ENCODE measurements at places on chromosomes 16 and 17. TPM values are rescaled to one million over a fixed set of nuclear protein-coding genes. Genes with fewer than 3 reads are reported as not detected.

UTS2R gene
- total RNA-seq = not detected

CACNG4 gene
- total RNA-seq = not detected

MYL11 gene
- total RNA-seq = not detected

DNA sequence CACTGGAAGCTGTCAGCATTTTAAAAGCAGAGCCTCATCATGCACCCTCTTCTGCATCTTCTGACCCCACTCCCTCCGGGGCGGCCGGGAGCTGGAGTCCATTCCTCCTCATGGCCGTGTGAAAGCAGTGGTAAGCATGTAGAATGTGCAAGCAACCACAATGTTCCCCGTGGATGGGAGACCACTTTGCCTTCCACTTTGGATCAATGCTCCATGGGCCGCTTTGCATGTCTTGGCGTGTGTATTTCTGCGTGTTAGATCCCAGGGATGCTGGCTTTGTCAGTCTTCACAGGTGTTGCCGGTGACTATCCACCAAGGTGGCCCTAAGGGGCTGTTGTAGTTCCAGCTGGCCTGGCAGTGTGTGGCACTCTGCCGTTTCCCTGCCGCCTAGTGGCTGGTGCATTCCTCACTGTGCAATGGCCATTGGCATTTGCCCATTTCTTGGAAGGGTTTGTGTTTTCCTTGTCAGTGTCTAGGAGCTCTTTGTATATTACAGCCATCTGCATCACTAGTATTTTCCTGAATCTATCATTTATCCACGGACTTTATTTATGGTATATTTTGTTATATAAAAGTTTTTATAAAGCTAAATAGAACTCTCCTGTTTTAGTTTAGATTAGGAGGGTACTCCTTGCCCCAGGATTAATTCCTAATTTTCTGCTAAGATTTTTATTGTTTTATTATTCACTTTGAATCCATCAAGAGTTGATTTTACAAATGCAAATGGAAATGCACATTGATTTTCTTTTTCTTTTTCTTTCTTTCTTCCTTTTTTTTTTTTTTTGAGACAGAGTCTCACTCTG lies 5.8 kb upstream of the ALDH3A1 start:
- H3K4me3 ChIP-seq = no peak overlapping the region
- H3K27me3 ChIP-seq = peaks cover 27% of the 10 kb centered on the region
- no peak overlapping the region for H3K27ac ChIP-seq
- H3K36me3 ChIP-seq = no peaks in the 10 kb centered on the region
- no peaks in the 10 kb centered on the region for H3K4me1 ChIP-seq
